ENCODE measurements at places on chromosomes 5 and 9.

DNA sequence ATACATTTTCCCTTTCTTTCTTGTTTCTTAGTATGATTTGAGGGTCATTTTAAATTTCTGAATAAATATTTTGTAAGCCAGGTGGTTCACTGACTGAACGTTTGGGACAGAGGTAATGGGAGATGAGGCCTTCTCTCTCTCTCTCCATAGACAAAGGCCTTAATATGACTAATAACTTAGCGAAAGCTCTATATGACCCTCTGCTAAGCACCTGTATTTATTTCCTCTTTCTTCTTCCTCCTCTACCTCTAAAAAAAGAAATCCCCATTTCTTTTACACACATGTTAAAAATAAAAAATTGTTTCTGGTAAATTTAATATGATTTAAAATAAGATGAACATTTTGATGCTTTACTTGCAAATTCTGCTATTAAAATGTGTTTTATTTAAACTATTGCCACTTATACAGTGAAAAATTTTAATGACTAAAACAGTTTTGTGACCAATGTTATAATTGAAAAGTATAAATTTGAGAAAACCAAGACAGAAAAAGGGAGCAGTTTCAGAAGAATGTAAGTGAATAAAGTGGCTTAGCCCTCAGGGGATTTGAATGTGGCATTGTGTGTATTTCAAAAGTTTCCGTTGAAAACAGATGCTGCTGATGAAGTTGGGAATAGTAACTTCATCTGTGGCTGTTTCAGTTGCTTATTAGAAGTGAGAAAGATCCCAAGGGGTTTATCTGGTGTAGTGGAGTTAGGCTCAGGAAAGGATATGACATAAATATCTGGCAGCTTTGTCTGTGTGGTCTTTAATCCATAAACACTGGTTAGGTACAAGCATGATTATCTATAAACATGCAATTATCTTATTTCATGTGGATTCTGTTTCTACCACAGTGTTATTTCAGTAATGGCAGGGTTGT lies 128.6 kb upstream of the GRHPR start:
- DNase-seq: peak; percentile 24
- H3K27me3 ChIP-seq: no peaks in the 10 kb centered on the region
- no peak overlapping the region for H3K27ac ChIP-seq
- H3K36me3 ChIP-seq: no peaks in the 10 kb centered on the region

GRCh38 chr9:99201603-99202002 lies 20.1 kb downstream of the ALG2 start:
- no peak overlapping the region for H3K27ac ChIP-seq
- no peaks in the 10 kb centered on the region for H3K36me3 ChIP-seq
- H3K4me1 ChIP-seq: no peaks in the 10 kb centered on the region

- no peak for DNase-seq
- no peaks in the 10 kb centered on the region for H3K4me1 ChIP-seq
- H3K27me3 ChIP-seq: peaks cover 17% of the 10 kb centered on the region
- H3K36me3 ChIP-seq: no peaks in the 10 kb centered on the region
- no peak overlapping the region for H3K27ac ChIP-seq
Measured at GRCh38 chr5:141783005-141783946, 94.9 kb downstream of the PCDH1 start.

GRCh38 chr5:107518190-107518589 lies 152.5 kb downstream of the EFNA5 start:
- no peak overlapping the region for H3K4me3 ChIP-seq
- H3K36me3 ChIP-seq: no peaks in the 10 kb centered on the region
- no peak for DNase-seq
- H3K27me3 ChIP-seq: no peaks in the 10 kb centered on the region
- H3K4me1 ChIP-seq: peaks cover 4% of the 10 kb centered on the region

DNA sequence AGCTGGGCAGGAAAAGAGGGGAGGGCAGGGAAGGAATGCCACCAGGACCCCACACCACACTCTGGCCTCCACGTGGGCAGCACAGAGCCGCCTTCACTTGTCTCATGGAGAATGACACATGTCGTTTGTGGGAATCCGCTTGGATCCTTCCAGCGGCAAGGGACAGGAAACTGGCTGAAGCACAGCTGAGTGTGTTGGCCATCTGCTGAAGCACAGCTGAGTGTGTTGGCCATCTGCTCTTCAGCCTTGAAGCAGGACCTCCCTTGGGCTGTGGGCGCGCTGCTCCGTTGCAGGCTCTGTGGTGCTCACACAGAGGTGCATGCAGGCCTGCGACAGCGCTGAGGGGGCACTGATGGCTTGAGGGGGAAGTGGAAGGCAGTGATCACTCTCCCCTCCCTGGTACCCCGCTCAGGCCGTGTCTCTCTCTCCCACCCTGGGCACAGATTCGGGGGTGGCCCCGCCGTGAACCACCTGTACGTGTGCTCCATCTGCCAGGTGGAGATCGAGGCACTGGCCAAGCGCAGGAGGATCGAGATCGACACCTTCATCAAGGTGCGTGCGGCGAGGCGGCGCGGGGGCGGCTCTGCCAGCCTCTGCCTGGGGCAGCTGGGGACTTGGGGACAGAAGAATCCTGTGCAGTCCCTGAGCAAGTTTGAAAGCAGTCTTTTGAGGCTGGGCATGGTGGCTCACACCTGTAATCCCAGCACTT lies 40.6 kb downstream of the USP20 start:
- H3K4me3 ChIP-seq: no peak overlapping the region
- H3K36me3 ChIP-seq: peaks cover 11% of the 10 kb centered on the region
- no peaks in the 10 kb centered on the region for H3K4me1 ChIP-seq
- H3K27ac ChIP-seq: no peak overlapping the region

GRCh38 chr9:96782235-96782634 lies 4.3 kb upstream of the ZNF510 start:
- no peaks in the 10 kb centered on the region for H3K36me3 ChIP-seq
- DNase-seq: no peak
- H3K4me1 ChIP-seq: no peaks in the 10 kb centered on the region
- no peak overlapping the region for H3K27ac ChIP-seq

DNA sequence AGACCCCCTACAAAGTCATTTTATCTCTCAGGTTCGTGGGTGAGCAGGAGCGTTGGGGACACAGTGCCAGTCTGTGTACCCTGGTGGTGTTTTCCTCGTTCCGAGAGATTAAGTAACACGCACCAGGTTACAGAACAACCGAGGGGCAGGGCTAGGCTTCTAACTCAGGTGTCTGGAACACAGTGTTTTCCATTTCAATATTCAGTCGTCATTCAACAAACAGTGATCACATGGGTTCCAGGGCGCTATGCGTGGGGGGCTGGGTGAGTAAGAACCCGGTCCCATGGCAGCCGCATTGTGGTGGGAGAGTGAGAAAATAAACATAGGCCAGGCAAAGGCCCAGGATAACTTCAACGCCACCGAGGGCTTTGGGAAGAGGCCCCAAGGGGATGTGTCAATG lies 55.9 kb upstream of the RNU6ATAC start:
- DNase-seq: no peak
- H3K27ac ChIP-seq: no peak overlapping the region
- H3K36me3 ChIP-seq: no peaks in the 10 kb centered on the region
- no peak overlapping the region for H3K4me3 ChIP-seq

- no peak overlapping the region for H3K27ac ChIP-seq
- H3K36me3 ChIP-seq: no peaks in the 10 kb centered on the region
- H3K4me1 ChIP-seq: no peaks in the 10 kb centered on the region
- no peaks in the 10 kb centered on the region for H3K27me3 ChIP-seq
- no peak overlapping the region for H3K4me3 ChIP-seq
Measured at GRCh38 chr5:6812800-6813731, 99.8 kb downstream of the TENT4A start.

- peaks cover 3% of the 10 kb centered on the region for H3K4me1 ChIP-seq
- H3K27me3 ChIP-seq: peaks cover 23% of the 10 kb centered on the region
- DNase-seq: no peak
- no peak overlapping the region for H3K27ac ChIP-seq
Measured at GRCh38 chr9:36999728-37000333, 34.2 kb downstream of the PAX5 start.

DNA sequence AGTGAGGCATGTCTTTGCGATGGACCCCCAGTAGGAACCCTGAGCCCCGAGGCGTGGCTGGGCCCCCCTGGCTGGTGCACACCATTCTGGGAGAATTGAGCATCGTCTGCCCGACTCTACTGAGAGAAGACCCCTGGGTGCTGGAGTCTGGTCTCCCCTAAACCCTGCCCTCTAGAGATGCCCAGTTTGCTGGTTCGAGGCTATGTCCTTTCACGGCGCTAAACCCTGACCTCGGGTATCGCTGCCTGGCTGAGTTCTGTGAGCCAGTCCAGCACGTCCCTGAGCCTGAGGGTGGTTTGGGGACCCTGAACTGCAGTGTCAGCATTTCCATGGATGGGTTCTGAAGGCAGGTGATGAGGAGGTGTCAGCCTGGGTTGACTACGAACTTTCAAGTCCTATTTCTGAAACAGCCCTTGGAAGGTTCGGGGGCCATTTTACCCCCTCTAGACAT lies 128.8 kb downstream of the RXRA start:
- H3K36me3 ChIP-seq: no peaks in the 10 kb centered on the region
- no peak overlapping the region for H3K4me3 ChIP-seq
- peaks cover 13% of the 10 kb centered on the region for H3K4me1 ChIP-seq
- H3K27ac ChIP-seq: peak overlapping the region; percentile 95
- no peaks in the 10 kb centered on the region for H3K27me3 ChIP-seq
- DNase-seq: no peak

GRCh38 chr9:122070728-122071515 lies 22.2 kb downstream of the TTLL11 start:
- H3K27ac ChIP-seq: no peak overlapping the region
- H3K27me3 ChIP-seq: no peaks in the 10 kb centered on the region
- H3K36me3 ChIP-seq: no peaks in the 10 kb centered on the region
- no peak overlapping the region for H3K4me3 ChIP-seq
- no peaks in the 10 kb centered on the region for H3K4me1 ChIP-seq

DNA sequence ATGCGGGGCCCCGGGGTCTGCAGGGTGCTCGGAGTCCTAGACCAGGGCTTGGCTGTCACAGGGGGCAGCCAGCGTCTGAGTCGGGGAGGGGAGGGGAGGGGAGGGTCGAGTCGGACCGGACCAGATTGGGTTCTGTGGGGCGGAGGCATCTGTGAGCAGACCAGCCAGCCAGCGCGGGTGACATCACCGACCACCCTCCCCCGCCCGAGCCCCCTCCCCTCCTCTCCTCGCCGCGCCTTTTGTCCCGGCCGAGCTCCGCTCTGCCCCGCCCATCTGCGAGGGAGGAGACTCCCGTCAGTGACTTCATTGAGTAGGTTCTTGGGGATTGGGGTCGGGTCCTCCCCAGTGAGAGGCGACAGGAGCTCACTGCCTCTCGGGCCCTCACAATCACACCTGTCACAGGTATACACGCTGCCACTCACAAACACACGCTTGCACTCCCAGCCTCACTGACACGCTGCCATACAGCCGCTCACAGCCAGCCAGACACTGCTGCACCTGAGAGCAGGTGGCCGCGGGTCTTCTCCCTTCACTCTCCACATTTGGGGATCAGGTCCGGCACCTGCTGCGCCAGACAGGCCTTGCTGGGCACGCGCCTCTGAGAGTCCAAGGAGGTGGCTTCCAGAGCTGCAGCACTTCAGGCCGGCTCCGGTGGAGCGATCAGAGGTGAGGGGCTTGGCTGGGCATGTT lies 546 bp downstream of the DNAJB5 start:
- peaks cover 29% of the 10 kb centered on the region for H3K4me1 ChIP-seq
- no peaks in the 10 kb centered on the region for H3K27me3 ChIP-seq
- peak; percentile 52 for DNase-seq

GRCh38 chr5:112025757-112026156 lies 268.8 kb upstream of the NREP start:
- DNase-seq: no peak
- H3K36me3 ChIP-seq: no peaks in the 10 kb centered on the region
- H3K4me3 ChIP-seq: no peak overlapping the region
- H3K27me3 ChIP-seq: no peaks in the 10 kb centered on the region
- no peak overlapping the region for H3K27ac ChIP-seq

GRCh38 chr5:139148306-139148705 lies 49.9 kb downstream of the SIL1 start:
- H3K36me3 ChIP-seq: no peaks in the 10 kb centered on the region
- DNase-seq: no peak
- no peak overlapping the region for H3K4me3 ChIP-seq
- H3K27me3 ChIP-seq: no peaks in the 10 kb centered on the region

GRCh38 chr5:172731680-172732074 lies 39.3 kb downstream of the DUSP1 start:
- DNase-seq: no peak
- peaks cover 23% of the 10 kb centered on the region for H3K4me1 ChIP-seq
- H3K36me3 ChIP-seq: no peaks in the 10 kb centered on the region
- H3K27me3 ChIP-seq: no peaks in the 10 kb centered on the region

GRCh38 chr9:86946201-86947145 lies 833 bp downstream of the GAS1 start:
- no peaks in the 10 kb centered on the region for H3K4me1 ChIP-seq
- H3K4me3 ChIP-seq: peak overlapping the region; percentile 63
- peaks cover 4% of the 10 kb centered on the region for H3K27me3 ChIP-seq
- peak overlapping the region; percentile 46 for H3K27ac ChIP-seq

DNA sequence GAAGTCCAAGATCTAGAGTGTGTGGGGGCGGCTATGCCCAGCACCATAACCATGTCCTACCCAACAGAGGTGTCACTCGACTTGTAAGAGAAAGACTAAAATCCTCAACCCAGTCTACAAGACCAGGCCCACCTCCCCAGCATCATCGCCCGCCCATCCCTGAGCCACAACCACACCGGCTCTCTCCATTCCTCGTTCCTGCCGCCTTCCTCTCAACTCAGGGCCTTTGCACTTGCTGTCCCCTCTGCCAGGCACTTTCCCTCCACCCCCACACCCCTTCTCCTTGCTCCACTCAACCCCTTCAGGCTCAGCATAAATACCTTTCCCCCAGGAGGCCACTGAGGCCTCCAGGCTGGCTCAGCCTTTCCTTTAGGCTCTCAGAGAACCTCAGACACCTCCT lies 69.3 kb downstream of the PAX5 start:
- H3K27me3 ChIP-seq: peaks cover 18% of the 10 kb centered on the region
- DNase-seq: no peak
- no peak overlapping the region for H3K4me3 ChIP-seq
- H3K27ac ChIP-seq: no peak overlapping the region
- no peaks in the 10 kb centered on the region for H3K4me1 ChIP-seq

GRCh38 chr9:35579130-35579529 lies 25.9 kb upstream of the TESK1 start:
- no peak for DNase-seq
- no peaks in the 10 kb centered on the region for H3K4me1 ChIP-seq
- H3K36me3 ChIP-seq: no peaks in the 10 kb centered on the region
- peaks cover 3% of the 10 kb centered on the region for H3K27me3 ChIP-seq

DNA sequence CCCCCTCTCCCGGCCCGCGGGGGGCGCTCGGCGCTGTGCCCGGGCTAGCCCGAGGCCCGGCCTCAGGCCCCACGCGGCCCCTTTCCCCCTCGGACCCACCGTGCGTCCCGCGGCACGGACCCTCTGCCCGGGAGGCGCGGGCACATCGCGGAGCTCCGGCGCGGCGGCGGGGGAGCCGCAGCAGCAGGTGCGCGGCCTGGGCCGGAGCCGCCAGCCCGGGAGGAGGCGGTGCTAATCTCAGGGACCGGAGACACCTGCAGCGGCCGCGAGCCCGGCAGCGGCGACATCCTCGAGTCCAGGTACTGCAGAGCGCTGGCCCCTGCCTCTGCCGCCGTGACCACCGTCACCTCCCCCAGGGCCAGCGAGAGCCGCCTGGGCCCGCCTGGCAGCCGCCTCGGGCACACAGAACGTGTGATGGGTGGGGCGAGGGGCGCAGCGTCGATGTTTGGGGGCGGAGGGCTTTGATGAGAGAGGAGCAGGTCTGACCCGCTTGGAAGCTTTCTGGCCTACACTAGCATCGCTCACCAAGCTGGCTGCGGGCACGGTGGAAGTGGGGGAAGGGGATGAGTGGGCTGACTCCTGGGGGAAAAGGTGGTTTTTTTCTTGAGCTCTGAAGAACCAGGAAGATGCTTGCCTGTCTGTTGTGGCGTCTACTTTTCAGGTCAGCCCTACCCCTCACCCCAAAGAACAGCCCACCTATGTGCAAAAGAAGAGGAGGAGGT lies 524 bp downstream of the CYFIP2 start:
- peaks cover 6% of the 10 kb centered on the region for H3K27me3 ChIP-seq
- peak overlapping the region; percentile 24 for H3K4me3 ChIP-seq
- no peak for DNase-seq
- no peak overlapping the region for H3K27ac ChIP-seq
